Kidney (tissue), 22 donors: ENCODE measurements at places on chromosomes 1 and 21. TPM values are rescaled to one million over a fixed set of nuclear protein-coding genes. Genes with fewer than 3 reads are reported as not detected.

CD46 gene
- total RNA-seq, result 269 TPM

CDC7 gene
- total RNA-seq, result 3.2 TPM

RGS4 gene
- total RNA-seq, result 3.1 TPM

CYP4A22 gene
- total RNA-seq, result 4.1 TPM

MPL gene
- total RNA-seq, result 0.25 TPM
